Transverse colon (tissue), 4 donors: ENCODE measurements at places on chromosomes 6 and 20. TPM values are rescaled to one million over a fixed set of nuclear protein-coding genes. Genes with fewer than 3 reads are reported as not detected.
A peak's percentile ranks its signal among the peaks of the same experiment; 100 is the strongest.

Gene TBXT
- not detected for total RNA-seq

Gene FRS3
- 4.5 TPM for total RNA-seq

Gene ZNFX1
- 35.4 TPM for total RNA-seq

Gene C20orf96
- 3.0 TPM for total RNA-seq

GRCh38 chr6:32484614-32484998 lies 44.9 kb downstream of the HLA-DRA start:
- no peak overlapping the region for H3K4me3 ChIP-seq
- no peaks in the 10 kb centered on the region for H3K27me3 ChIP-seq
- DNase-seq, result no peak
- no peak overlapping the region for H3K27ac ChIP-seq
- H3K36me3 ChIP-seq, result no peaks in the 10 kb centered on the region
- no peaks in the 10 kb centered on the region for H3K4me1 ChIP-seq

DNA sequence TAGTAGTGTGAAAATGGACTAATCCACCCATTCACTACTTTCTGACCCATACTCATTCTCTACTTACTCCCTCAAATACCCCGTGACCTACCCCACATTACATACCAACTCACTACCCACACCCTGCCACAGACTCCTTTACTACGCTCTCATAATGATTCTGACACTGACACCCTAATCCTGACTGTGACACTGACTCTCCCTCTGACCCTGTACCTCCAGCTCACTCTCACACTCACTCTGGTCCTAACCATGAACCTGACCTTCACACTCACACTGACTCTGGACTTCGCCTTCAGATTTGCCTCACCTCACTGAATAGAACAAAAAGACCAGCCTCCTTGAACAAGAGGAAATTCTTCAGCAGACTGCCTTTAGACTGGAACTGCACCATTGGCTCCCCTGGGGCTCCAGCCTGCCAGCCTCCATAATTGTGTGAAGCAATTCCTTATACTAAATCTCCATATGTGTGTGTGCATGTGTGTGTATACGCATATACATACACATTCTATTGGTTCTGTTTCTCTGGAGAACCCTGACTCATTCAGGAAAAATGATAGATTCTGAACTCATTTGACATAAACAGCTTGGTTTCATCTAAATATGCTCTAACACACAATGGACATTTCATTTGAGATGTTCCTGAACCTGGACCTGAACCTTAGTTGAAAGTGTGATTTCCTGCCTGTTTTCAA lies 10.5 kb upstream of the ZNF343 start:
- no peaks in the 10 kb centered on the region for H3K36me3 ChIP-seq
- DNase-seq, result no peak
- H3K4me1 ChIP-seq, result no peaks in the 10 kb centered on the region
- H3K27ac ChIP-seq, result no peak overlapping the region
- no peak overlapping the region for H3K4me3 ChIP-seq

- no peak overlapping the region for H3K27ac ChIP-seq
- no peaks in the 10 kb centered on the region for H3K4me1 ChIP-seq
- H3K27me3 ChIP-seq, result no peaks in the 10 kb centered on the region
Observed at GRCh38 chr6:72272958-72273357, 348.9 kb upstream of the KCNQ5 start.

GRCh38 chr20:2298701-2299100 lies 2.9 kb downstream of the TGM3 start:
- DNase-seq, result no peak
- H3K4me1 ChIP-seq, result peaks cover 9% of the 10 kb centered on the region
- H3K4me3 ChIP-seq, result no peak overlapping the region
- H3K27me3 ChIP-seq, result no peaks in the 10 kb centered on the region

DNA sequence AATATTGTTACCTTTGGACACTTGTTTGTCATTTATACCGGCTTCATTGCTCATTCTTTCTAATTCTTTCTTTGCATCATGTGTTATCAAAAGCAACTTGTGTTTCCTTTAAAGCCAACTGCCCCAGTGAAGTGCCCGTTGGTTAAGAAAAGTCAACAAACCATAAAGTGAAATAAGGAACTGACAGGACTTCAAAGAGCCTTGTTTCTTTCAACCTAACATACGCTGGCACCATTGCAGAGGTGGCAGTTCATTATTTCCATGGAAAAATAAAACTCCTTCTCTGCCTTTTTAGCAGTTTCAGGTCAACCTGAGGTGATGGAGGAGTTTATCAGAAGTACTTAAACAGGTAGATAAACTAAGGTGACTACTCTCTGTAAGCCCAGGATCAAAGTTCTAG lies 28.8 kb downstream of the FERMT1 start:
- peak overlapping the region; percentile 76 for H3K27ac ChIP-seq
- no peak overlapping the region for H3K4me3 ChIP-seq
- DNase-seq, result peak; percentile 35
- peaks cover 29% of the 10 kb centered on the region for H3K4me1 ChIP-seq
- no peaks in the 10 kb centered on the region for H3K27me3 ChIP-seq
- H3K36me3 ChIP-seq, result no peaks in the 10 kb centered on the region

DNA sequence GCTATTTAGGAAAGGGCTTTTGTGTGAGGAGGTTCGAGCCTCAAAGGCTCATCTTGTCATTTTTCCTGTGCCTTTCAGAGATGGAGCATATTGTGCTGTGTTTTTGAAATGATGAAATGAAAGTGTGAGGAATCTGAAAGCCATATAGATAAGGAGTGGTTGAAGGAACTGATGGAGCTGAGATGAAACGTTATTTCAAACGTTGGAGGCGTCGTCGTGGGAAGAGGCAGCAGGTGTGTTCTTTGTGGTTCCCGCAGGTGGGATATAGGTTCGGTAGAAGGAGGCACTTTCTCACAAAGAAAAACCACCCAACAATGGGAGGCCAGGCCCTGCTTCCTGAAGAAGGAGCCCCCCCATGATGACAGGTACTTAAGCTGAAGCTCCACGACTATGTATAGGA lies 83.2 kb upstream of the SNAP25 start:
- H3K36me3 ChIP-seq, result no peaks in the 10 kb centered on the region
- DNase-seq, result no peak
- H3K27ac ChIP-seq, result no peak overlapping the region
- H3K4me3 ChIP-seq, result no peak overlapping the region
- no peaks in the 10 kb centered on the region for H3K4me1 ChIP-seq
- H3K27me3 ChIP-seq, result no peaks in the 10 kb centered on the region

DNA sequence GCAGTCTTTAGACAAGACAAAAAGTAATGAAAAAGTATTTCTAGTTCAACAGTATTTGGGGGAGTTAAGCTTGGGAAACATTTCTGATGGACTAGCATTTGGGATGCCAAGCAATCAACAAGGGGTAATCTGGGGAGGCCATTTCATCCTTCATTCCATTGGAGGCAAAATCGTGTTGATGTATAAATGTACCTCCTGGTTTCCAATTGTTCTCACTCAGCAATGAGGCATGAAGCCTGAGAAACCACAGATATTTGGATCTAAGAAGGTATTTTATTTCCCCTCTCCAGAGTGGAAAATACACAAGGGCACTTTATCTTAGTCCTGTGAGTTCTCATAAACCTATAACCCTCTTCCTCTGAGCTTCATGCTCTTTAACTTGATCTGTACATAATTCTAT lies 68.2 kb downstream of the TBX18 start:
- H3K36me3 ChIP-seq, result no peaks in the 10 kb centered on the region
- H3K27ac ChIP-seq, result no peak overlapping the region
- no peak overlapping the region for H3K4me3 ChIP-seq
- DNase-seq, result no peak
- H3K27me3 ChIP-seq, result no peaks in the 10 kb centered on the region

DNA sequence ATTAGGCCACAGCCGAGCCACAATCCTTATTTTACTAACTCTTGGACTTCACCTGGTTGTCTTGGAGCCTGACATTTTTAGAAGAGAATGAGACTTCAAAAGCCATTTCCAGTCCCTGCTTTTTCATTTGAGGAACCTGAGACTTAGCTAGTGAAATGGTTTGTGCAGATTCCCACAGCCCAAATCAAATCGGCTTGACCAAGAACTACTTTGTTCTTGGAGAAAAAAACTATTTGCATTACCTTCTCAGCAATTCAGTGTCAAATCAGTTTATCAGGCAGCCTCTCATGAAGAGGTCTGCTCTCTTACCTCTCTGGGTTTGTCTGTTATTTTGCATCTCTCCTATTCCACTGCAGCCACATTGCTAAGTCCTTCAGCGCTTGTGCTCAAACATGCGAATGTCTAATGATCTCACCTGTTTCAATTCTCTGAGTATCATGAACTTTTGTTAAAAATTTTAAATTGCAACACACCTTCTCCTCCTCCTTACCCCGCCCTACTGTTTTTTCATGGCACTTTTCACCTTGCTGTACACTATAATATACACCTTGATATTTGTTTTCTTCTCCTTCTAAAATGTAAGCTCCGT lies 573 bp upstream of the IFNGR1 start:
- no peak for DNase-seq
- peak overlapping the region; percentile 95 for H3K27ac ChIP-seq
- no peaks in the 10 kb centered on the region for H3K27me3 ChIP-seq
- H3K36me3 ChIP-seq, result no peaks in the 10 kb centered on the region
- H3K4me3 ChIP-seq, result peak overlapping the region; percentile 5

DNA sequence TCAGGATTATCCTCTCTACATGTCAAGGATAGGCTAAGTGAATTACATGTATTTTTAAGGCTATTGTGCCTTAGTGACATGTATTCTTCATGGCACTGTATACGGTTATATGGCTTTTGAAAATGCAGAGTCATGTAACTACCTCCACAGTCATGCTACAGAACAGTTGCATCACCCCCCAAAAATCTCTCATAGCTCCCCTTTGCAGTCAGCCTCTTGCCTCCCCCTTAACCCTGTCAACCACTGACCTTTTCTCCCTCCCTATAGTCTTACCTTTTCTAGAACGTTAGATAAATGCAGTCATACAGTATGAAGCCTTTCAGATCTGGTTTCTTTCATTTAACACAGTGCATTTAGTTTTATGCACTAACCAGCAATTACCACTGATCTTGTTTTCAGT lies 10.3 kb upstream of the RNF24 start:
- DNase-seq, result no peak
- no peak overlapping the region for H3K27ac ChIP-seq
- no peak overlapping the region for H3K4me3 ChIP-seq

GRCh38 chr6:115612796-115613479 lies 447.8 kb downstream of the FRK start:
- no peaks in the 10 kb centered on the region for H3K27me3 ChIP-seq
- no peak overlapping the region for H3K4me3 ChIP-seq
- no peaks in the 10 kb centered on the region for H3K4me1 ChIP-seq
- DNase-seq, result no peak

DNA sequence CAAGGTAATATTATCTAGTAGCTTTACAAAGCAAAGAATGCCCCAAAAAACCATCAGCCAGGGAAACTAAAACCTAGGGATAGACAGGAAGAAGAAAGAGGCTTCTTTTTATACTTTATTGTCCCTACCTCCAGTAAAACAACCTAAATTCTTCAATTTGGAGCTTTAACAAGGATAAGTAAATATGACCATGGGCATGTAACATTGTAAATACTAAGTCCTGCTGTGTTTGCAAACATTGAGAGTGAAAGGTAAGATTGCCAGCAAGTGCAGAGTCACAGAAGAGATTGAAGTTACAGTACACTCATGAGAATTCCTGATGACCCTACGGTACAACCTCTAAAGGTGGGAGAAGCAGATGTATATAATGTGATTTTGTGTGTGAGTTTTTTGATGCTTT lies 117.2 kb downstream of the FOXO3 start:
- no peak for DNase-seq
- H3K4me1 ChIP-seq, result peaks cover 46% of the 10 kb centered on the region
- H3K27me3 ChIP-seq, result no peaks in the 10 kb centered on the region
- H3K36me3 ChIP-seq, result no peaks in the 10 kb centered on the region

- H3K36me3 ChIP-seq, result no peaks in the 10 kb centered on the region
- DNase-seq, result no peak
- no peaks in the 10 kb centered on the region for H3K4me1 ChIP-seq
Observed at GRCh38 chr6:13292774-13293173, 35.6 kb downstream of the TBC1D7 start.

DNA sequence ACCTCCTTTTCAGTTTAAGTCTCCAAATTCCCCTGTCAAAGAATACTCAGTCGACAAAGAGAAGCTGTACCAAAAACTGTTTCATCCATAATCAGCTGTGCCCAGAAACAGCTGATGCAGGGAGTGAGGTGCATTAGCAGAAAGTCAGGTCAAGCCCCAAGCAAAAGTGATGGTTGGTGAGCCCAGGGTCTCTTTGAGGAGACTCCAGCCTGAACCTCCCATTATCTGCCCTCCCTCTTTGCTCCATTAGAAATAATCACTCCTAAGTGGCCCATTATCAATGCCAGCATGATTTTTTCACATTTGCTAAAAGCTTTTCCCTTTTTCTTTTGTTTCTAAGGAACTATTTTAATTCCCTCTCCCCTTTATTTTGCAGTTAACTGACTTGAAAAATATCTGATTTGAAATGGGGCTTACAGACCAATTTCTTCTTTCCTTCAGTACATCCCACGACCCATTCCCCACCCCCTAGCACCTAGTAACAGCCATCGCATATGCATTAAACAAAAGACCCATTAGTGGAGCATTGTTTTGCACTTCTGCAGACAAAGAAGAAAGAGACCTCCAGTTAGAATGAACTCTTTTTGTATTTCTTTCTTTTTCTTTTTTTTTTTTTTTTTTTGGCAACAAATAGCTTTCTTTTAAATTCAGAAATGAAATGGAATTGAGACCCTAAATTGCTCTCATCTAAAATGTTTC lies 257.0 kb downstream of the GRIK2 start:
- no peaks in the 10 kb centered on the region for H3K27me3 ChIP-seq
- no peaks in the 10 kb centered on the region for H3K4me1 ChIP-seq
- DNase-seq, result no peak
- H3K36me3 ChIP-seq, result no peaks in the 10 kb centered on the region
- no peak overlapping the region for H3K27ac ChIP-seq

DNA sequence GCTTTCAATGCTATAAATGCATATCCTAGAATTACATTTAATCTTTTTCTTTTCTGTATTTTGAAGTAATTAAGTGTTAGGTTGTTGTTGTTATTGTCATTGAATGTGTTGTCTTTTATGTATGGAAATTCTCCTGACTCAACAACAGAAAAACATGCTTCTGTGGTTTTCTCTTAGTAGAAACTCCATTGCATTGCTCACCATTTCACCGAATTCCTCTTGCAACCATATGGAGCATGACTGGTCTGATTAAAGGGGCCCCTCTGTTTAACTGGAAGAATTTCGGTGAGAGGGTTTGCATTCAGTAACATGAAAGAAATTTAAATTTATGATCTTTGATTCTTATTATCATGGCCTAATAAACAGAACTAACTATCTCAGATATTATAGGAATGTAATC lies 454.3 kb upstream of the JARID2 start:
- no peak for DNase-seq
- no peaks in the 10 kb centered on the region for H3K27me3 ChIP-seq
- no peak overlapping the region for H3K27ac ChIP-seq
- no peaks in the 10 kb centered on the region for H3K36me3 ChIP-seq

DNA sequence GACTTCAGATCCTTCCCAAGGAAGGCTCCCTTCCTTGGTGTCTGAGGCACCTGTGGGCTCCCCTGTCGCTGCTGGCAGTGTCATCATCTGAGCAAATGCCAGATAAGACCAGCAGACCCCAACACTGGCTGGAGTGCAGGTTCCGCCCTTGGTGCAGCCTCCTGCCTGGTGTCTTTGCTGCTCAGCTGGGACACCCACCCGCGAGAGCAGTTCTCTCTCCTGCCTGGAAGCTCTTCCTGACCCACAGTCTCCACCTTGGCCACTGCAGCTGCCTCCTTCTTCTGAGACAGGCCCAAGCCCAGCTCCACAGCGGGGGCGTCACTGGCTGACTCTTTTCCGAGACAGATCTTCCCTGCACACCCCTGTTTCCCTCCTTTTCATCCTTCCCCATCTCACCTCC lies 395.7 kb upstream of the MAP3K7 start:
- no peaks in the 10 kb centered on the region for H3K4me1 ChIP-seq
- H3K27me3 ChIP-seq, result no peaks in the 10 kb centered on the region
- DNase-seq, result no peak
- no peaks in the 10 kb centered on the region for H3K36me3 ChIP-seq
- H3K27ac ChIP-seq, result no peak overlapping the region
- no peak overlapping the region for H3K4me3 ChIP-seq
